ENCODE measurements at places on chromosomes 1 and 21.

DNA sequence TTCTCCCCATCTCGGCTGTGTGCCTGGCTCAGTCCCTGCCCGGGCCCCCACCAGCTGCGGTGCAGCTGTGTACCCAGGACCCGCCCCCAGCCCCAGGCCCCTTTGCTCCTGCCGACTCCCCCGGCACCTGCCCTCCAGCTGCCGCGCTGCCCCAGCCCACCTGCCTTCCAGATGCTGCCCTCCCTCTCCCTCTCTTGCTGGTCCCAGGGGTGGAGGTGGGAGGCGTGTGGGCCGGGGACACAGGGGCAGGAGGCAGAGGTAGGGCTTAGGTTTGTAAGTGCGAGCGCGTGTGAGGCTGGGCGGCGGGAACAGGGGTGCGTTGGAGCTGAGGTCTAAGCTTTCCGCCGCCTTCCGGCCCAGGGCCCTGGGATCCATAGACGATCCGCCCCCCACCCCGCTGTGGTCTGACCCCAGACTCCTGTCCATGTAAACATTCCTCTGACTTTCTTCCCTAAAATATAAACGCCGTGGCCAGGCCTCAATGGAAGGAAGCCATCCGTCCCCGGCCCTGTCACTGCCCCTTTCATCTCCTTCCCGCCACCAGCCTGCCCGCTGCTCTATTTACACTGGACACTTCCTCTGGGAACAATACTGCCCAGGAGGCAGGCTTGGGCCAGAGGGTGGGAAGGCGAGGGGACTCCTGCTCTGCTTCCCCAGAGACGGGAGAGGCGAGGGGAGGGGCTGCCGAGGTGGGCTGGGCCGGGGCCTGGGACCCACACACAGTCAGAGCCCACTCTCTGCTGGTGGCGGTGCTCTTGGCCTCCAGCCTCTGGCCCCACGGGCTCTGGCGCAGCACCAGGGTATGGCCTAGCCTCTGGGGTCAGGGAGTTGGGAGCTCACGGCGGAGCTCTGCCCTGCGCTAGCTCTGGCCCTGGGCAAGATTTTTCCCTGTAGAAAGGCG is 128.3 kb downstream of the CASZ1 start:
- no peak for DNase-seq

DNA sequence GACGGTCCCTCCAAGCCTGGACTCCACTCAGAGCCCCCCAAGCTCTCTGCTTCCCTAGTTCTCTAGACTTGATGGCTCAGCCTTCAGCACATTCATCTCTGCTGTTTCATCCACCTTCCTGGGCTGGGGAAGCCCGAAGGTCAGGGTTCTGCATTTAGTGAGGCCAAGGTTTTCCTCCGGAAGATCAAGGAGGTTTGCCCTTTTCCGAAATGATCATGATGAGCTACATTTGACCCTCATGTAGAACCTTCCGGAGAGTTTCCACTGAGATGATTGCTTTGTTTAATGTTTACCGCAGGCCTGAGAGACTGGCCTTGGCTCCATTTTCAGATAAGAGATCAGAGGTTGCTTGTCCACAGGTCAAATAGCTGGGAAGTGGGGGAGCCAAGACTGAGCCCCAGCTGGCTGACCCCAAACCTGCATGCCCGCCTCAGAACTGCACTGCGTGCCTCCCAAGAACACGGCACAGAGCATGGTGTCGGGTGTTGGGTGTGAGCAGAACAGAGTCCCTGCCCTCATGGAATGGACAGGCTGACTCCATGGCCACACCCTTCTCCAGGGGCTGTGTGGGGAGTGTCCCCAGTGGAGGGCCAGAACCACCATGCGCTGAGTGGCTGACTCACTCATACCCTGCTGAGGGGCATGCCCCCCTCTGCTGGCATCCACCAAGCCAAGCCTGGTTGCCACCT is 200.8 kb upstream of the TMEM51 start:
- DNase-seq: no peak

DNA sequence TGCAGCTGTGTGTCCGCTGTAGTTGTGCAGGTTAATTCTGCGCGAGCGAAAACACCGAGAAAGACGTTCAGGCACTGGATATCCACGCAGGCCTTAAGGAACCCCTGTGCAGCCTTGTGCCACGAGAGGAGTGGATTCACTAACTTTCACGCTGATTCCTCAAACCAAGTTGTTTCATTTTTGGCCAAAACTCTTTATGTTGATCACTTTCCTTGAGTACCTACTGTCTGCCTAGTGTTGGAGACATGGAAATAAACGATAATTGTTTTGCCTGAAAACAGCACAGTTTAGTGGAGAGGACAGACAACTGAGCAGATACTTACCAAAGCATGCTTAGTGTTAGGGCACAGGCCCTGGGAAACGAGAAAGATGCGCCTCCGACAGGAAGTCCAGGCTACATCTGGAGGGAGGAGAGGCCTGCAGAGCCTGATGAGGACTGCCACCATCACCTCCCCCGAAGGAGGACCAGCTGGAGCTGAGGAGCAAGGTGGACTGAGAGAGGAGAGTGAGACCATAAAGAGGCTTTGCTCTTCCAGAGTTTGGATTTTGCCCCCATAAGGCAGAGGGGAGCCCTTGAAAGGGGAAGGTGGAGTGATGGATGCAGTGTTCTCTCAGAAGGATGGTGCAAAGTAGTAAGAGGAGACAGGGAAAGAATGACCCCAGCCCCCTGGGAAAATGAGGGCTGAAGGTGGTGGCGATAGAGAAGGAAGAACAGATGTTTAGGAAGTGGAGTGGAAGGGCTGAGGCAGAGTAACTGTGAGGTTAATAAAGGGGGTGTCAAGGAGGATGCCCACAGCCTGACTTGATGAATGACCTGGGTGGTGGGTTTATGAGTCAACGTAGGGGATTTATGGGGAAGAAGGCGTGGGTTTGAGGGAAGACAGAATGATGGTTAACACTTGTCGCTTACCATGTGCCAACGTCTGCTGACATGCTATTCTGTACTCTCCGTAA is 956 bp upstream of the SCAF4 start:
- DNase-seq: peak; percentile 11

DNA sequence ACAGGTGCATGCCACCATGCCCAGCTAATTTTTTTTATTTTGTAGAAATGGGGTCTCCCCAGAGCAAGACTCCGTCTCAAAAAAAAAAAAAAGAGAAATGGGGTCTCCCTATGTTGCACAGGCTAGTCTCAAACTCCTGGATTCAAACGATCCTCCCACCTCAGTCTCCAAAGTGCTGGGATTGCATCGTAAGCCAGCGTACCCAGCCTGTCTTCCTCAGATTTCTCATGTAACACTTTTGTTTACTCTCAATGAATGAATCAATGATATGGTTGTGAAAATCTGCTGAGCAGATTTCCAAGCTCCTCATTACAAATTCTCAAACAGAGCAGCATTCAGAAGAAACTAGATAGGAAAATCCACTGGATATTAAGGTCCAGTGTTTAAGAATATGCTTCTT is 6.6 kb downstream of the CMPK1 start:
- no peak for DNase-seq

- DNase-seq: no peak
These were observed 1.8 kb downstream of the SPRR1B start for GRCh38 chr1:153032677-153033308.

DNA sequence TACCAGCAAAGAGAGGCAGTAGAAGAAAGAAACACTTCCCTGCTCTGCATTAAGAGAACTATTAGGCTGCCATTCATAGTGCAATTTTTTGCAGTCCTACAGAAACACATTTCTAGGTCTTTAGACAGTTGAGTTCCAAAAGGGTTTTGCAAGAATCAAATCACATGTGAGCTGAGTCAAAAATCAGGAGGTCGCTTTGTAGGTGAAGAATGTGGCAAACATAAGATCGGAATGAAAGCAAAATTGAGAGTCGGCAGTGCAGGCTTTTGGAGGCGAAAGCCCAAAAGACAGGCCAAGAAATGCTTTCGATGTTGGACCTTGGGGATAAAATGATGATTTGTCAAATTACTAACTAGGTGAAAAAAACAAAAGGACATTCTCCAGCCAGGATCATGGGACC is 213.5 kb upstream of the NRIP1 start:
- DNase-seq: no peak

- DNase-seq: no peak
These were observed 14.7 kb downstream of the CASQ2 start for GRCh38 chr1:115753830-115754229.

- DNase-seq: no peak
These were observed 82.0 kb upstream of the MROH9 start for GRCh38 chr1:170853302-170853701.

- no peak for DNase-seq
These were observed 222.3 kb downstream of the COP1 start for GRCh38 chr1:175984813-175985212.

DNA sequence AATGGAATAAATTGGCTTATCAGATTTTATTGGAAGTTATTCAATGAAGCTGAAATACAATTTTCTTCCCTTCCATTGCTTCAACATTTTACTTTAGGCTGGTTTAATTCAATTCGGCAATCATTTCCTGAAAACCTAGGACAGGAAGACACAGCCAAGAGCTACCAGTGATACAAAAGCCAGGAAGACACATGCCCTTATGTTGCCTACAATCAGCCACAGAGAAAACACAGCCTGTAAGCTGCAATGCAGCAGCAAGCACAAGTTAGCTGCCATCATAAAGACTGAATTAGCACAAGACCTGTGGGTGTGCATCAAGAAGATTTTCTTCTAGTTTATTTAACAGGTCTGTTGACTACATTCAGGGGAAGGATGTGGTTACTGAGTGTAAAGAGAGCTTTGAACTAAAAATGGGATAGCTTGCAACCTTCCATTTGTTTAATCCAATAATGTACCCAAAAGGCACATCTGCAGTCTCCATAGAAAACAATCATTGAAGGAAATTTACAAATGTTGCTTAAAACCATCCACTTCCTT is 193.8 kb downstream of the KCNH1 start:
- DNase-seq: no peak

DNA sequence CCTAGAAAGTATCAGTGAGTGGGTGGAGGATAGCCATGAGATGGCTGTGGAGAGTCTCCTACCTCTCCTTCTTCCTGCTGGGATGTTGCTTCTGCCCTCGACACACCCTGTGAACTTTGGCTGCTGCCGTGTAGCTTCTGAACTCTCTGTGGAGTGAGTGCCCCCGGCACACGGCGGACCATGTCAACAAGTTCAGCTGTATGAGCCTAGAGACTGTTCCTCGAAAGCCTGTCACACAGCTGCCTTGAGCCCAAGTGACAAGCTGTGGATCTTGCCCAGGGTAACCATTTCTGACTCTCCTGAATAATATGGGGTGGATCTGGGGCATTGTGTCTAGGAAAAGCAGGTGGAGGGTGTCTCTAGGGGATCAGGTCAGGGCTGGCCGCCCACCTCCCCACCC is 143.2 kb downstream of the NOS1AP start:
- DNase-seq: no peak

DNA sequence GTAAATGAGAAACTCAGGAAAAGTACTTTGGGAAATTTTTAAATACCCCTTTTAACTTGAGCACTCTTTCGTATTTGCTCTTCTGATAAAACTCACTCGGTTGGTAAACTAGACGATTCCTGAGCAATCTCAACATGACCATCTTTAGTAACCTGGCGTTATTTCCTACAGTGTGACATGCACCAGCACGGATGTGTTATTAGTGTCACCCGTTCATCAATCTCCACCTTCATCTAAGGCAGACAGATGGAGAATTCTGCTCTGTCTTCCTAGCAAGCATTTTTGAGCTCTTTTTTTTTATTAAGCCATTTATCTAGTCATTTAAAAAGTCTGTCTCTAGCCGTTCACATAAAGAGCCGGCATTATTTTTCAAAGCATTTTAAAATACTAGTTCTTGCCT is 155.2 kb downstream of the DISP1 start:
- no peak for DNase-seq

DNA sequence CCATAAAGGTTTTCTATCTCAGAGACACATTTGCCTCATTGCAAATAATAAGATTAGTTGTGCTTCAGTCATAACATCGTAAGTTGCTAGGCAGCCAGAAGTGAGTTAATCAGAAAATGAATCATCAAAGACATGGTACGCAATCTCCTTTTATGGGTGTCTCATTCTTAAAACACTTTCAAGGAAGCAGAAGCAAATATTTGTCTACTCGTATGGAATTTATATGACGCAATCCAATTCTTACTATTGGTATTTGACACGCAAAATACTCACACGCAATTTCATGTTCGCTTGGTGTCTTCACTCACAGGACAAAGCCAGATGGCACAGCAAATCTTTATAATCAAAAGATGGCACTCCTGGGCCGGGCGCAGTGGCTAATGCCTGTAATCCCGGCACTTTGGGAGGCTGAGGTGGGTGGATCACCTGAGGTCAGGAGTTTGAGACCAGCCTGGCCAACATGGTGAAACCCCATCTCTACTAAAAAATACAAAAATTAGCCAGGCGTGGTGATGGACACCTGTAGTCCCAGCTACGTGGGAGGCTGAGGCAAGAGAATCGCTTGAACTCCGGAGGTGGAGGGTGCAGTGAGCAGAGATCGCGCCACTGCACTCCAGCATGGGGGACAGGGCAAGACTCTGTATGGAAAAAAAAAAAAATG is 56.4 kb downstream of the HLCS start:
- no peak for DNase-seq

- DNase-seq: no peak
These were observed 242.6 kb upstream of the CXADR start for GRCh38 chr21:17270229-17270628.

DNA sequence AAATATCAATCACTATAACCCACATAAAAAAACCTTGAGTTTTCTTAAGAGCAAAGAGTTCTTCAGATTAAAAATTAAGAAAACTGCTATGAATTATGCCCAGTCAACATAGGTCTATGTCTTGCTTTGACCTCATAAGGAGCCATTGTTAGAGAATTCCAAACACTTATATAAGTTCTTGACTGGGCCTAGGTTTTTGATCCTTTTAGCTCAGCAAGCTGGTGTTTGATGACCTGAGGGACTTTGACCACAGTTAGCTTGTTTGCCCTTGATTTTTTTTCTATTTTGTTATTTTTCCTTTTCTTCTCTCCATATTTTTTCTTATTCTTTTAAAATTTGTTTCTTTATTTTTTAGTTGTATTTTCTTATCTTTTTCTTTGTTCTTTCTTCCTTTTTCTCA is 122.3 kb downstream of the RHOU start:
- DNase-seq: no peak

GRCh38 chr21:34869545-34869944 is 179.6 kb downstream of the RUNX1 start:
- no peak for DNase-seq

DNA sequence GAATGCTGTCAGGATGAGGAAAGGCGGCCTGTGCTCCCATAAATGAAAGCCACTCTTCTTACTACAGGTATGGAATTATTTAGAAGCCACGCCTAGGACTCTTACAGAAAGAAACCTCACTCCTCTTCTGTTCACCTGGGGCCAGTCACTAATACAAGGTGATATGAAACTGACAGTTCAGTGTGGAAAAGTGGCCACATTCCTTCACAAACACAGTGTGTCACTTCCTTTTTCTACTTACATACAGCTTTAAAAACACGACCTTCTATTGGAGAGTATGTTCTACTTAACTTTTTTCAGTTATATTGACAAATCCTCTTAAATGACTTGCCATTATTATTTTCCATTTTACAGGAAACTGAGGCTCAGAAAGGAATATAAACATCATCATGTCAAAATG is 163.1 kb downstream of the PCNX2 start:
- DNase-seq: no peak

Data from stimulated activated CD4-positive, alpha-beta T cell treated with anti-CD3 and anti-CD28 coated beads, Interleukin-12 subunit alpha, Interleukin-12 subunit beta, amount 100 ng/mL, for 48 hours (primary cell).